ENCODE measurements at places on chromosomes 7 and 10. TPM values are rescaled to one million over a fixed set of nuclear protein-coding genes. Genes with fewer than 3 reads are reported as not detected.

MGMT gene
- total RNA-seq: 13.6 TPM

DNA sequence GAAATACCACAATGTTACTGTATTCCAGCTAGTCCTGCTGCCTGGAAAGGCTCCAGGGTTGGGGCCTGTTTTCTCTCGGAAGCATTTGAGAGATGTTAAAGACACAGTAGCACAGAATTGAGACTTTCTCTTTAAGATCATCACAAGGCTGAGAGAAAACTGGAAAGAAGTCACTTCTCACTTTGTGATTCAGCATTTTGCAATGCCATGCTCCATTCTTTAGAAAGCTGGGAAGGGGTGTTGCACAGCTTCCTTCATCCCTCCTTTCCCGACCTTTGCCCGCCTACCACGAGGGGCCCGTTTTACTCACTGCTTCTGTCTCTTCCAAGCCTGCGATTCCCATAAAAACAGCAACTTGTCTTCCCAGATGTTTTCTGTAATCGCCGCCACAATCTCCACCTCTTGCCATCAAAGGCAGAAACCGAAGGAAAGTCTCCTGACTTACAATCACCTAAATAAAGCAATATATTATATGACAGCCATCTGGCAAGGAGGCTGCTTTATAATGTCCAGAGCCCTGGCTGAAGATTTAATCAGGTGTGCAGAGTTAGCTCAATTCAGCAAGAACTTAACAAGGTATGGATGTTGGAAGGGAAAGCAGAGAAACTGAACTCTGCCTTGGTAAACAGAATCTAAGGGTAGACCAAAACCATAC lies 18.9 kb downstream of the NOD1 start:
- no peak for DNase-seq

DNA sequence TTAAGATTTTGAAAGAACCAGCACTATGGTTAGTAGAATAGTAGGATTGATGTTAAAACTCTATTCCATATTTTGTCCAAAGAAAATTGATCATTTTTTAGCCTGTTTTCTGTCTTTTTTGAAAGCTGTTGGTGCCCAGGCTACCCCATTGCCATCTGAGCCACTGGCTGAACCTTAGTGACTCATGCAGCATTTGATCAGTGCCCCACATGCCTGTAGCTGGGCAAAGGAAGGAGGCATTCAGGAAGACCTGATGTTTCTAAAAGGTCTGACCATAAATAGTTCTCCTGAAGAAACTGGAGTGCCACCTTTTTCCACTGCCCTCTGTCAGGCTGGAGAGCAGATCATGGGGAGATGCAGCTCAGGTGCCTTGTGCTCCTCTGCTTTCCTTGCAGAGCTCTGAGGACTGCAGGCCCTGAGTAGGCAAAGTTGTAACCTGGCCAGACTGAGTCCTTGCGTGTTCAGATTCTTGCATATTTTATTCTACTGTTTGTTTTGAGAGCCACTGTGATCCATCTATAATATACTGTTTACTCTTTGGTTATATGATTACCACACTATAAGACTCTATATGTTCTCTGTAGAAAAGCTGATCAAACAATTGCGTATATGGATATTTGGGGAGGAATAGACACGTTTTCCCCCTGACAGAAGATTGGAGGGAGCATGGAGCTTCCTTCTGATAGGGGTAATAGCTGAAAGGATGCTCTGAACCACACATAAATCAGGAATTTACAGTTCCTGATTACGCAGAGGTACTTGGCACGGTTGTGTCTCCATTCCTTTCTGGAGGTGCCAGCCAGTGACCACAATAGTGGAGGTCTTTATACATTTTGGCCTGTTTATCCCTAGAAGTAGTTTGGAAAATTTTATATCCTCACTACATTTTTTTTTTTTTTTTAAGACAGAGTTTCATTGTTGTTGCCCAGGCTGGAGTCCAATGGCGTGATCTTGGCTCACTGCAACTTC lies 48.9 kb upstream of the GJD4 start:
- DNase-seq: no peak

- DNase-seq: peak; percentile 64
Measured at GRCh38 chr7:21542891-21543527, at the start of gene DNAH11. DNAH11 (plus strand) TSS chr7:21543039; CDS start chr7:21543246, 207 bp downstream.

KCNIP2 gene
- 704 TPM for total RNA-seq

- DNase-seq: no peak
Measured at GRCh38 chr7:50261593-50261992, 42.9 kb upstream of the IKZF1 start.

- DNase-seq: no peak
Measured at GRCh38 chr7:22725585-22725984, 1.4 kb upstream of the IL6 start.

ZNF804B gene
- 0.18 TPM for total RNA-seq

C7orf33 gene
- not detected for total RNA-seq

All from right cardiac atrium (tissue), 5 donors.